ENCODE measurements at places on chromosomes 16 and 17. TPM values are rescaled to one million over a fixed set of nuclear protein-coding genes. Genes with fewer than 3 reads are reported as not detected.

Gene ZNF267
- 12.4 TPM for total RNA-seq

DNA sequence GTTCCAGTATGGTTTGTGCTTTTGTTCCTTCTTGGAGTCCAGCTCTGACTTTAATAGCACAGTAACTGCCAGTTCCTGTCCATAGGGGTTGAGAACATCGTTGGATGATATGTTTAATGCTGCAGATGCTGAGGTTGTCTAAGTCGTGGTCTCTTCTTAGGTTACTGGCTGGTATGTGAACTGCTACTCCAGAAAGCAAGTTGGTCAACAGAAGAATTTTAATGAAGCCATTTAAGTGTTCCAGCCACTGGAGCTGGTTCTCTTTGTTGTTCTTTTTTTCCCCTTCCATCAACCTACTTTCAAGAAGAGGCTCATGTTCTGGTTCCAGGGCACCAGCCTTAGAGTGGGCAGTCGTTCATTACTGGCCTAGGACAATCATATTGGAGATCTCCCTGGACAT is 140.3 kb upstream of the TBX2 start:
- DNase-seq = no peak

Gene TMC5
- total RNA-seq = 0.72 TPM

- no peak for DNase-seq
Measured at GRCh38 chr17:80766290-80766855, 221.7 kb downstream of the RPTOR start.

DNA sequence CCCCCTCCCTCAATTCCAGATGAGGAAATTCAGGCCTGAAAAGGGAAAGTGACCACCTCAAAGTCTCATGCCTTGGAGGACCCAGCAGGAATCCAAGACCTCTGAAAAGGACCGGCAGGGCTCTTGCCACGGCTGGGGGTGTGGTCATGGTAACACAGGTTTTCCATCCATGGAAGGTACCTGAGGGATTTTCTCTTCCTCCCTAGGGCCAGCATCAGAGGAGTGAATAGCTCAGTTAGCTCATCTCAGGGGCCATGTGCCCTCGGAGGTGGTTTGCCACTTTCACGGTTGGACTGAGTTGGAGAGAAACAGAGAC is 1.3 kb downstream of the CIITA start:
- DNase-seq = no peak

Gene TLCD3A
- total RNA-seq = 9.7 TPM

DNA sequence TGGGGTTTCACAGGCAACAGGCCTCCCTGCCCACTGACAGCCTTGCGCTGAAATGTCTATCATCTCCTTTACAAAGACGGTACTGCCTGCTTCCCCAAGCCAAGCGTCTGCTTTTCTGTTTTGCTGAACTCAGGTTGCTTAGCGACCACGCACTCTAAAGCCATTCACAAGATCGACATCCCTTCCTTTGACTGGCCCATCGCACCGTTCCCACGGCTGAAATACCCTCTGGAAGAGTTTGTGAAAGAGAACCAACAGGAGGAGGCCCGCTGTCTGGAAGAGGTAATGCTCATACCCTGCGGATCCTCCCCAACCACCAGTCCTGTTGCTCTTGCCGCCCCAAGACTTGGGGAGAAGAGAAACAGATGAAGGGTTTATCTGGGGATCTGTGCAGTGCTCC is 28.7 kb downstream of the TMEM186 start:
- no peak for DNase-seq

DNA sequence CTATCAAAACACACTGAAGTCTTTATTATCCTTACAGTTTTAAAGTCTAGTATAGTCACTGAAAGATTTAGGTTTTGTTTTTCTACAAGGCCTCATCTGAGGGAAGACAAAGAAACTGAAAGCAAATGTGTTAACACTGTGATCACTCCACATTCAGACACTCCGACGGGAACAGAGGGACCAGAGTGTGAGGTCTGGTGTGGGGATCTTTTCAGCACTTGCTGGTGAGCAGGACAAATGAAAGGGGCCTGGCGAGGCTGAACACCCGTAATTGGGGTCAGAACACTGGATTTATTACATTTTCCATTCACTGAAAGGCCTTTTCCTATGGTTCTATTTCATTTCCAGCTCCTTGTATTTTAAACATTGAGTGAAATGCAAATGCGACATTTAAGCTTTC is 910.5 kb downstream of the CDH11 start:
- peak; percentile 2 for DNase-seq

DNA sequence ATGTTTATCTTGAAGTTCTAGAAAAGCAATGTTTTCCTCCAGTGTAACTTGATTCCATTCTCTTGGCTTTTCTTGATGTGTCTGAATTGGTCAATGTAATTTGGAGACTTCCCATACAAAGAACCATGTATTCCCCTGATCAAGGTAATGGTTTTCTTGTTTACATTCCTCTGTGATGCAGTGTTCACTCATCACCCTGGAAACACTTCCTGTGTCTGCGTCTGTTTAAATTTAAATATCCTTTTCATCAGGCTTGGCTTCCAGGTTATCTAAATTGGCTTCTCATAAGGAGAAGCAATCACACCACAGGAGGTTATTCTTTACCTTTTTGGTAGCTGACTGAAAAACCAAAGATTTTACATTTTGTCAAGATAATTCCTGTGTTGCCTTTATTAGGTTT is 237.3 kb upstream of the WSCD1 start:
- DNase-seq = peak; percentile 26

- peak; percentile 13 for DNase-seq
Measured at GRCh38 chr17:53475002-53475401, 347.7 kb upstream of the KIF2B start.

Gene DOC2B
- 5.0 TPM for total RNA-seq

GRCh38 chr16:31083081-31083480 is 5.7 kb downstream of the PRSS53 start:
- DNase-seq = no peak

GRCh38 chr17:76951375-76951905 is 83.2 kb downstream of the MGAT5B start:
- no peak for DNase-seq
